NCI-H1930 (cell line): ENCODE measurements at places on chromosomes 4 and X.

DNA sequence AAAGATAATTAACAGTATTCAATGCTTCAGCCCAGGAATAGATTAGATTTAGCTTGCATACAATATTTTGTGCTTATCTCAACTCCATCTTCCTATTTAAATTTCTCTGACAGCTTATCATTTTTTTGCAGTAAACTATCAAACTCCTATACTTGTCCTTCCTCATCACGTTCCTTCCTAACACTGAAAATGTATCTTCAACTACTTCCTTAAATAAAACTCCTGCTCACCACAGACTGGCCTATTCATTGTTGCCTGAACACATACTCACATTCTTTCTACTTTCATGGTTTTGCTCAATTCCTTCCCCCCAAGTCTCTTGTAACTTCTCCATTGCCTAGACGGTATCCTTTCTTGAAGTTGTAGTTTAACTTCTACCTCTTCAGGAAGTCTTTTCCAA lies 28.5 kb upstream of the PTPN13 start:
- no peak for DNase-seq

GRCh38 chrX:22686138-22686541 lies 313.6 kb upstream of the DDX53 start:
- peak; percentile 29 for DNase-seq

DNA sequence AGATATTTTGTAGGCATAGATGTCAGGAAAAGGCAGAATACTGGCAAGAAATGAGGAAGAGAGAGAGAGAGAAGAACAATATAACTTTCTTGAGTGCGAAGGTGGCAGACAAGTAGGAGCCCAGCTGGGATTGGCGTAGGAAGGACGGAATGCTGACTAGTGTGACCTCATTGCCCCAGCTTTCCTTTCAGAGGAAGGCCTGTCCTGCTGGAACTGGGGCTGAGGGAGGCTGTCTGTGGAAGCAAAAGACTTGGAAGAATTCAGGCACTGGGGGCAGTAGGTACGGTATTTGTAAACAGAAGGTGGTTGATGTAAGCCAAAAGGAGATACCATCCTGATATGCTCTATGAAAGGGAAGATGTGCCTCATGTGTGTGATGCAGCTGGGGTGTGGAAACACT lies 818.4 kb downstream of the ADGRL3 start:
- DNase-seq: no peak

GRCh38 chr4:144787365-144788258 lies 141.7 kb downstream of the HHIP start:
- peak; percentile 37 for DNase-seq

DNA sequence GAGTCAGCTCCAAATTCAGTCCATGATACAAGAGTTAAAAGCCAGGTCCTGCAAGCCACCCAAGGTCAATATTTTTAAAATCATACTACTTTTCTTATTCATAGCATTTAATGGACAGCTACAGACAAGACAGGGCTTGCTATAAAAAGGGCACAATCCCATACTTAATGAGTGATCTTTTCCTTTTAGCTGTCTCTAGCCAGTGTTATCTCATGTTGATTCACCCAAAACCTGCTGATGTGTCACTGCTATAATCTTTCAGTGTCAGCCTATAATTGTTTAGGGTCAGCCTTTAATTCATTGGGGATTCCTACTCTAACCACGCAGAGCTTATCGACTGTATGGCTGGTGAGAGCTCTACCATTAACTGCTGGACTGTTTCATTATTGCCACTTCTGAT lies 51.2 kb upstream of the HCCS start:
- no peak for DNase-seq

- DNase-seq: no peak
Observed at GRCh38 chr4:51895158-51895557, 52.2 kb downstream of the DCUN1D4 start.

- no peak for DNase-seq
Observed at GRCh38 chrX:104749951-104750610, 184.1 kb downstream of the IL1RAPL2 start.

DNA sequence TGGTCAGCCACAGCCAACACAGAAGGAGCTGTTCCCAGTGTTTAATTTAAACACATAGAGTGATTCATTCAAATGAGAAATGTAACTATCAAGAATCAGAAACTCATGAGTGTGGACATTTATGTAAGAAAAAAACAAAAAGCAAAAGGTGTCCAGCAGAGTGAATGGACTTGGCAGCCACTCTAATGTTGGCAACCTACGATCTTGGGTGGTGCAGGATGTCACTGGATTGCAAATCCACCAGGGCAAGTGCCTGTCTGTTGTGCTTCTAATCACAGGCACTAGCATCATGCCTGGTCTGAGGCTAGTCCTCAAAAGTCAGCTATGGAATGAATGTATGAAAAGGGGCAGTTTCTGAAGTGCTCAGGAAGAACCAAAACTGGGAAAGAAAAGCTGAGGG lies 277.7 kb upstream of the CLNK start:
- DNase-seq: no peak

GRCh38 chrX:64427787-64428186 lies 32.5 kb upstream of the MTMR8 start:
- DNase-seq: no peak

GRCh38 chr4:14783011-14783877 lies 219.0 kb upstream of the CPEB2 start:
- no peak for DNase-seq

- no peak for DNase-seq
Observed at GRCh38 chr4:168662297-168662984, 165.6 kb downstream of the PALLD start.

GRCh38 chr4:26020083-26020668 lies 106.2 kb downstream of the SMIM20 start:
- DNase-seq: no peak

GRCh38 chr4:170875868-170876267 lies 786.1 kb upstream of the AADAT start:
- no peak for DNase-seq

- no peak for DNase-seq
Observed at GRCh38 chr4:94352996-94353395, 10.4 kb upstream of the HPGDS start.

- no peak for DNase-seq
Observed at GRCh38 chr4:139025841-139026240, 10.3 kb downstream of the NOCT start.

DNA sequence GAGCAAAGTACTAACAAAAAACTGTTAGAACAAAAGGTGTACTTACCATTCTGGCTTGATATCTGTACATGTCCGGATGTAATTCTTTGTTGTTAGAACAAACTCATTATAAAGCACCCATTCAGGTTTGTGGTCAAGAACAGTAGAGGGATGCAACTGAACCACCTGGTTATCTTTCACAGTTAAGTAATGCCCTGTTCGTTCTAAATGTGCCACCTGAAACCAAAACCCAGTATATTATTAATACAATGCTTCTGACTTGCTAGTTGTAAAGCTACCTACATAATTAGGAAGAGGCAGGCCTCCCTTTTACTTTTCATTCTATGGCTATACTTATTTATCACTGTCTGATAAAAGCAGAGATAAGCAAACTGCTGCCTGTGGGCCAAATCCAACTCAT lies 54.8 kb downstream of the DHX15 start:
- no peak for DNase-seq

- DNase-seq: no peak
Observed at GRCh38 chrX:13538414-13538813, 31.0 kb upstream of the EGFL6 start.

DNA sequence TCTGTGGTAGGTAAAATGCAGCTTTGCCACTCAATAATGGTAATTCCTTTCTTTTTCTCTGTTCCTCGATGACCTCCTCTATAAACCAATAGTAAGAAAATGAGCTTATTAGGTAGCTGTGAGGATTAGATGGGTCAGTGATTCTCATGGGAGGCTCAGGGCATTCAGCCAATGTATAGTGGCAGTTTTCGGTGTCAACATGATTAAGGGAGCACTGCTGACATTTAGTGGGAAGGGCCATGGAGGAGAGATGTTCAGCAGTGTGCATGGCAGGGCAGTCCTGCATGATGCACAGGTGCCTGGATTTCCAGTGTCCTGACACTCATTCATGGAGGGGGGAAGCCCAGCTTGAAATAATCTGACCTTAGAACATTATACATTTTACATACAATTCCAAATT lies 232.8 kb downstream of the PDGFC start:
- DNase-seq: no peak

GRCh38 chrX:40097504-40098263 lies at the start of gene BCOR:
TSS of gene BCOR (minus strand) at chrX:40097958. CDS start at chrX:40077929, 20,029 bp downstream.
- peak; percentile 21 for DNase-seq

GRCh38 chrX:21493226-21493830 lies 119.1 kb downstream of the CNKSR2 start:
- DNase-seq: no peak
